ENCODE measurements at places on chromosomes 6 and 20.

DNA sequence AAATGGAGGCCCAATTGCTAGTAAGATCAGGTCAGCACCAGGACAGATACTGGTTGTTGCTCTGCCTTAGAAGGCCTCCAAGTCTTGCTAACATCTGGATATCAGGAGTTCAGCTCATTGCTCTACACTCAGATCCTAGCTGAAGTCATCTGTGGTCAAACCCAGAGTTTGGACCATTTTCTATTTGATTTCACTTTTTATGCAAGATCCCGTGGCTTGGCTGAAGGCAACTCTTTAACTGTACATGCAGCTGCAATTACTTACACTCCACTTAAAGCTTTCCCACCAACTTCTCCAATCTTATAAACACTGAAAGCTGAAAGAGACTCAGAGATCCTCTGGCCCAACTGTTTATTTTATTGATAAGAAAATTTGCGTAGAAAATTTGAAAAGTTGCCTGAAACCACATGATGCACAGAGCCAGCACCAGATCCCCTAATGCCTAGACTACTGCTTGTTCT, 2.7 kb downstream of the SLC17A2 start:
- DNase-seq, result no peak

- no peak for DNase-seq
Measured at GRCh38 chr20:46814366-46815232, 80.0 kb upstream of the EYA2 start.

- no peak for DNase-seq
Measured at GRCh38 chr6:37583261-37583660, 83.6 kb upstream of the CCDC167 start.

DNA sequence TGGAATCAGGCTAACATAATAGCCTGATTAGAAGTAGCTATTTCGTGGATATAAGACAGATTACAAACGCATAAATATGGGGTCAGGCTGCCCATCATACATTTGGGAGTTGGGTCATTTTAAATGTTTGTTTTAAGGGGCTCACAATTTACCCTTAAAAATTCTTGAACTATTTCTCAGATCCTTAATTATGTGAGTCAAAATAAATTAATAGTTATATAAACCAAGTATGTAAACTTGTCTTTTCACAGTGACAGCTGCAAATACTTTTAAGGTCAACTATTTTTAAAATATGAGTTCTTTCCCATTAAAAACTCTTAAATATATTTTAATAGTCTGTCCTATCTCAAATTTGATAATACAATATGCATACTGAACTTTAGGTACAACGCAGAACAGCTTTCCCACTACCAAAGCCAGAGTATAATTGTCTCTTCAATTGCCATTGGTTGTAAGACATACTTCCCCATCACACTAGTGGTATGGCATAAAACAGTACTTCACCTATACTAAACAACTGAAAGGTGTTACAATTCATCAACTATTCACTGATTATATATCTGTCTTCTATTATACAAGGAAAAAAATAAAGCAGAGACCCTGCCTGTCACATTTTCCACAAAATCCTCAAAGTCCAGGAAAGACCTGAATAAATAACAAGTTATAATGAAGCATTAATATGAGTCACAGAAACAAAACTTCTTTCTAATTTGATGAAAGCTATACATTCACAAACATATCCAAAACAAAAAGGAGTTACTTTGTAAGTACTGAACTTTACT, 80.8 kb upstream of the COL21A1 start:
- DNase-seq, result no peak

DNA sequence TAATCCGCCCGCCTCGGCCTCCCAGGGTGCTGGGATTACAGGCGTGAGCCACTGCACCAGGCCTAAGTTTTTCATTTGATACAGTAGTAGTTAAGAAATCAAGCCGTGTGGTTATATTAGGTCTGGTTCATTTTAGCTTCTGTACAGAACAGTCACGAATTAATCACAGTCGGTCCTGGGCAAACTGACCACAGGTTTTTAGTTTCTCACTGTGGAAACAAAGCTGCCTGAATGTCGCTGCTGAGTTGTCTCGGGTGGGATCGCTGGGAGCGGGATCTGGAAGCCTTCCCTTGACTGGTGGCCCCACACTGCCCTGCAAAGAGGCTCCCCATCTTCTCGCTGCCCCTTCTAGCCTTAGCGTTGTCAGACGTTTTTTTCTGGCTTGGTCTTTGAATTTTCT, 18.6 kb downstream of the UCKL1 start:
- DNase-seq, result no peak

DNA sequence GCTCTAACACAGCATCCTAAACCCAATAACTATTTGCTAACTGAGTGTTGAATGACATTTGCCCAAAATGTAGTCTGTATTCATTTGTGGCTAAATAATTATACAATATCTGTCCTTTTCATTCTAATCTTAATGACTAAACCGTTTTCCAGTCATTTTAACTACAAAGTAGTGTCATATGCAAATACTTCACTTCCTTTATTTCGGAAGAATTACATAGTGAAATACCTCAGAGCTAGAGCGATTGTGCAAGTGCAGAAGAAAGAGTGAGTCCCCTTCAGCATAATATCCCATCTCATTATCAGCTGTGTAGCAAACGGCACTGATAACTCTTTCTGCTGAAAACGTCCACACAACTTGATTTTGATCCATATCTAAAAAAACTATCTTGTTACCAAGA, 66.2 kb downstream of the ROS1 start:
- no peak for DNase-seq

DNA sequence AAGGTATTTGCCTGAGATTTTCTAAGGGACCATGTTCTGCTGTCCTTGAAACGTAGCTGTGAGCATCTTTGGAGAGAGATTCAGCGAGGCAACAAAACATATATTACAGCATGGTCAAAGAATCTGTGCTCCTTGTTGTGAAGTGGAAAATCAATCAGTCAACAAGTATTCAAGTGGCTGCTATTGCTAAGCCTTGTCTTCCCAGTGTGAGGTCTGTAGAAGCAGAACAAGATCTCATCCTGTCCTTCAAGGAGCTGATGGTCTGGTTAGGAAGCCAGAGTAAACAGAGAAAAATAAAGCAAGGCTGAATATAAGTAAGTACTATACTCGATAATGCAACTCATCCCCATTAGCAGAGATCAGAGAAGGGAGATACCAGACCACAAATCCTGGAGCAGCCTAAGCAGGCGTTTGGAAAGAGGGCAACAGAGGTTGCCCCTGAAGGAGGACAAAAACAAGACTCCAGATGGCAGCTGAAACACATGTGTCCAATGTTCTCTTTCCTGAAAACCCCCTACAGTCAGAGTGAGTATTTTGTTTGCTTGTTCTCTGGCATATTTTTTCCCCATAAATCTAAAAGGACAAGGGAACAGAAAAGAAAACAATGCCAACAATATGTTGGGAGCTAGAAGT, 392.0 kb downstream of the SYNE1 start:
- no peak for DNase-seq

- no peak for DNase-seq
Measured at GRCh38 chr6:143003676-143004075, 57.0 kb upstream of the AIG1 start.

DNA sequence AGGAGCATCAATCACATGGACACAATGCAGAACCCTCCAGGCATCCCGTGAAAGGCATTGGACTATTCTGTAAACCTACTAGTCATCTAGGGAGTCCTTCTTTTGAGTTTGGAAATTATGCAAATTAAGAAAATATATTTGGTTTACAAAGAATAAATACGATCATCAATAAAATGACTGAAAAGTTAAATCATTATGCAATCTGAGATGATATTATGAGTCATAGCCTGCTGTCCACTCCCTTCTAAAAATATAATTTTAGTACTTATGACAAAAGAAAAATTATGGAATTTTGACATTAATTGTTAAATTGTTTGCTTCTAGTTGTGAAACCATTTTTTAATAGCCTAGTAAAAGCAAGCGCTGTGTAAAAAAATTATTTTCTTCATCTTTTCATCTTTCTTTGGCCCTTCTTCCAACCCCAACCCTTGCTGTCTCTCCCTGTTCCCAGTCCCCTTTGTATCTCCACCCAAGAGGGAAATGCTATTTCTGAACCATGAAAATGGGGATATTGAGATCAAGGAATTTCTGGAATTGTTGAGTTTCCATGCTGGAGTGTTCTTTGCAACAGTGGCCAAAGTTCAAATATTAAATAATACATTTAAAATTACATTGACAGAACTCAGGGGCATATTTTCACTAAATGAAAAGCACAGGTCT, 599.8 kb downstream of the COL12A1 start:
- no peak for DNase-seq

GRCh38 chr20:17612992-17613327, 43.1 kb downstream of the DSTN start:
- no peak for DNase-seq

DNA sequence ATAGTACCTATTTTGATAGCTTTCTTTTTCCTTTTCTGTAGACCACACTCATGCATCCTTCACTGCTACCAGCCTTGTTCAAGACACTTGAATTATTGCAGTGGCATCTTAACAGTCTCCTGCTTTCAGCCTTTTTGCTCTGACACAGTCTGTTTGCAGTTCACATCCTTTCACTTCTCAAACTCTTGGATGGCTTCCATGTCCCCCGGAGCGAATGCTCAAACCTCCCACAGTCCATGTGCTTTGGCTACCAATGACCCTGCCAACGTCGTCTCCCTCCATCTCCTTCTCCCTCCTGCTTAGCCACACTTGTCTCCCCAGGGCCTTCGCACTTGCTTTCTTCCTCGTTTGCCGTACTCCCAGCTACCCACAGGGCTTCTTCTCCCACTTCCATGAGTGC, 270.0 kb upstream of the ZFP64 start:
- DNase-seq, result no peak

DNA sequence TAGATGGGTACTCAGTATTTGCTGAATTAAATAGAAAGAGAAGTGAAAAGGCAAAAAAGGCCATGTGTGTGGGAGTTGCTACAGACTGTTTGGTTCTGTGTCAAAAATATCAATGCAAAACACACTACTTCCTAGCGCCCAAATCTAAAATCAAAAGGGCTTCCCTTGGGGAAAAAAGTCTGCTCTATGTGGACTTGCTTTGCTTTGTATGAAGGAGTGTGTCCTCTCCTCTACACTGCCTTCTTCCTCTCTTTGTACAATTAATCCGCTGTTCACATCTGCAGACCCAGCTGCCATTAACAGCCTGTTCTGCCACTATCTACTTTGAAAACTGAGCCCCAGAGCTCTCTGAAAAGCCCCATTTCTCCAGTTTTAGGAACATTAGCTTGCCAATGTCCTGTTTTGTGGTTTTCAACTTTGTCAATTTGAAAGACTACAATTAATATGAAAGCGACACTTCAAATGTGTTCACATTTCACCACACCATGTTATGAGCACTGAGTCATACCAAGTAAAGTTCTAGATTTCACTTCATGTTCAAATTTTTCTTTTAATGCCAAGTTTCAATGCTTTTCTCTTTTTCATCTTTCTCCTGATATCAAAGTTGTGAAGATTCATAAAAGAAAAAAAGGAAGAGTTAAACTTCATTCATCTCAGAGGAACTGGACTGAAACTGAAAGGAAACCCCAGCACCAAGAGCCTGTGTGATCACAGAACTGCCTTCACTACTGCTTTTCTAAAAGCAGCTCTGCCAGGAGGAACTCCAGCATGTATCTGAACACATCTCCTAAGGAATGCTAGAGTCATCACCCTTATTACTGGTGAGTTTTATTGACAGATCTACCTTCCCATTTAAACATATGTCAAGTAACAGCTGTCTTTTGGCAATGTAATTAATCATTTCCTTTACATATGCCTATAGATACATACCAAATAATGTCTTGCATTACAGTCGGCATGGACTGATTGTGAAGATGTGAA, 102.6 kb downstream of the KIF13A start:
- DNase-seq, result no peak

DNA sequence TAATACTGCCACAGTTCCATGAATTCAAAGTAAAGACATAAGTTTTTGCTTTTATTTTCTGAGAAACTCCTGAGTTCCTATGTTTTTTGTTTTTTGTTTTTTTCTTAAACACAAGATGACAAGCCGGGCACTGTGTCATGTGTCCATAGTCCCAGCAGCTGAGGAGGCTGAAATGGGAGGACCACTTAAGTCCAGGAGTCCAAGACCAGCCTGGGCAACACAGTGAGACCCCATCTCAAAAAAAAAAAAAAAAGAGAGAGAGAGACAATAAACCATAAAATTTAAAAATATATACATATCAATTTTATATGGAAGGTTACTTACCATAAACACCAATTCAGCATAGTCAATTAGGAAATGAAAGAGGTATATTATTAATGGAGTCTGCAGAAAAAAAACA, 31.9 kb downstream of the PIGU start:
- DNase-seq, result no peak

DNA sequence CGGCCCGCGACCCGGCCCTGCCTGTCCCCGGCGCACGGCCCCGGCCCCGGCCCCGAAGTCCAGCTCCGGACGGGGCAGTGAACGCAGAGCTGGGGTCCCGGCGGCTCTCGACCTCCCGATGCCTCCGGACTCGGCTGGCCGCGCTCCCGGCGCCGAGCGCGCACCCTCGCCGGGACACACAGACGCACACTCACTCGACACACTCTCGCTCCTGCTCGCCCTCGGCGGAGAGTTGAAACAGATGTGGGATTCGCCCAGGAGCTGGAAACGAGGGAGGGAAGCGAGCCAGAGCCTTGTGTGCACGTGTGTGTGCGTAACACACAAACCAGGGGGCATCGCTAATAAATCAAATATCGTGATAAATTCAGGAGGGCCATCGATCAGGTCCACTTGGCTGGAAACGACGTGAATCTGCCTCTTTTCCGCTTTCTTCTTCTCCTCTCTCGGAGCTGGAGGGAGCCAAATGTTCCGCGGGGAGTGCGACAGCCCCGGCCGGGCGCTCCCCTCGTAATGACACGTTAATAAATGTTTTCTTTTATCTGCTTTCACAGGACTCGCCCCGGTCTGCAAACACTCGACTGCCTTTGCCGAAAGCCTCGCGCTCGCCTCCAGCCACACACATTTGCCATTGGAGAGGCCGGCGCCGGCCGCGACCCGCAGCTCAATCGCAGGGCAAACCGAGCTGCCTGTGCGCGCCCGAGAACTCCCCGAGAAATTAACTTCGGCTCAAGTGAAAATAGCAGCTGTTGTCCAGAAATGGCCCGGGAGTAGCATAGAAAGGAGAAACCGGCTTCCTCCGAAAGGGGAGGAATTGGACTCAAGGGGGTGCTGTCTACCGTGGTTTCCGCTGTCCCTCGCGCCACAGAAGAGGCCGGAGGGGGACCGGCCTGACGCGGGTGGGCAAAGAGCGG, 828 bp upstream of the SULF2 start:
- no peak for DNase-seq

- DNase-seq, result no peak
Measured at GRCh38 chr6:85460154-85460920, 10.5 kb downstream of the NT5E start.

DNA sequence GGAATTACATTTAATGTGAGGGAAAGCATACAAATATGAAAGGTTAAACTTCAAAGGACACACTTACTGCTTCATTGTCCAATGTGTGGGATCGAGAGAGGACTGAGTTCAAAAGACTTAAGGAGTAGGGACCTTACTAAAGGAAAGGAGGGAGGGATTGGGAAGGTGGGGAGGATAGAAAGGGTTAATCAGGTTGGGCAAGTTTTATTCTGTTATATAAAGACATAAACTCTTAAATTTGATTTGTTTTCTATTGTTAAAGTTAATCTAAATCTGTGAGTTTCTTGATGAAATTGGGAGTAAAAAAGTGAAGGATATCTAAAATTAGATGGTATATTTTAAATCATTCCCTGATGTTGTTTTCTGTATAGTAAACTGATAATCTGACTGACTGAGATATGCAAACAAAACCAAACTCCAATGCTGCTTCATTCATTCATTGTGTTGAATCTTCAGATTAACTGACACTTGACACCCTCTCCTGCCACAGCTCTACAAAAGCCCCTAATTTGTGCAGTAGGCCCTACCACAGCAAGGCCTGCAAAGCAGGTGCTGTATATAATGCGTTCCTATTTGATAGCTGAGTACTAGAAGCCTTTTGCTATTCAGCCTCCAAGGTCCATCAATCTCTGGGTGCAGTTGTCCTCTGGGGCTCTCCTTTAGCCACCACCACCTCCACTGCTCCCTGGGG, 1.3 kb upstream of the UBE2J1 start:
- DNase-seq, result no peak

Measured in stimulated activated CD8-positive, alpha-beta memory T cell treated with anti-CD3 and anti-CD28 coated beads, Interleukin-4, amount 100 ng/mL, for 1 hour (primary cell).